ENCODE measurements at places on chromosomes 7 and 10. TPM values are rescaled to one million over a fixed set of nuclear protein-coding genes. Genes with fewer than 3 reads are reported as not detected.
A peak's percentile ranks its signal among the peaks of the same experiment; 100 is the strongest.

LRRN3 gene
- 108 TPM for total RNA-seq

GRCh38 chr7:2399848-2400587 lies 3.4 kb upstream of the CHST12 start:
- peak; percentile 62 for DNase-seq

- DNase-seq, result no peak
Observed at GRCh38 chr7:47442605-47442865, 139.4 kb downstream of the TNS3 start.

DNA sequence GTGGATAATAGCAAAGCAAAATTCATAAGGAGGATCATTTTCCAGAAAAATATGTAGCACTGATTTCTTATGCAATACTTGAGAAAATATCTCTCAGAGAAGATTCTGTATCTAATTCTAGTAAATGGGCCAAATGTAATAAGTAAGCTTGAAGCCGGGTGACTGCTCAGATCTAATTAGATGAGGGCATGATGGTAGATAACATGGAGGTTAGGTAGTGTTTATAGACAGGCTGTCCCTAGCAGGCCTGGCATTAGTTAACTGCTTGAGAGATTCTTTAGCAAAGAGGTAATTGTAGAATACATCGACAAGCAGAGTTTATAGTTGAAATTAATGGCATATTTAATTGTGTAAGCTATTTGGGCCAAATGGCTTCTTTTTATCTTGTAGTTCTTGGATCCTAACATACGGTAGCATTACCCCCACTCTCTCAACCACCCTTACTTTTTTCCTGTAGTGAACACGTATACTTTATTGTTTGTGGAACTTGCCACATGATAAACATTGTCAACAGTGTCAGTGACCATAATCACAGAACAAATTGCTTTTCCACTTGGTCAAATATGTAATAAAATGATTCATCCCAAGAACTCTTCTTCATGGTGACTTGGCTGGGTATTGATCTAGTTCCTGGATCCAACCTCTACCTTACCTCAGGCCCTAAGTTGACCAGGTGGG lies 343.1 kb downstream of the BBS9 start:
- DNase-seq, result no peak

- DNase-seq, result no peak
Observed at GRCh38 chr10:89609833-89610346, 35.2 kb downstream of the PANK1 start.

- DNase-seq, result no peak
Observed at GRCh38 chr10:47424231-47424630, 40.1 kb upstream of the ZNF488 start.

GRCh38 chr10:25436431-25436830 lies 261.6 kb downstream of the GPR158 start:
- no peak for DNase-seq

- no peak for DNase-seq
Observed at GRCh38 chr7:140209866-140210609, 33.3 kb upstream of the KDM7A start.

DNA sequence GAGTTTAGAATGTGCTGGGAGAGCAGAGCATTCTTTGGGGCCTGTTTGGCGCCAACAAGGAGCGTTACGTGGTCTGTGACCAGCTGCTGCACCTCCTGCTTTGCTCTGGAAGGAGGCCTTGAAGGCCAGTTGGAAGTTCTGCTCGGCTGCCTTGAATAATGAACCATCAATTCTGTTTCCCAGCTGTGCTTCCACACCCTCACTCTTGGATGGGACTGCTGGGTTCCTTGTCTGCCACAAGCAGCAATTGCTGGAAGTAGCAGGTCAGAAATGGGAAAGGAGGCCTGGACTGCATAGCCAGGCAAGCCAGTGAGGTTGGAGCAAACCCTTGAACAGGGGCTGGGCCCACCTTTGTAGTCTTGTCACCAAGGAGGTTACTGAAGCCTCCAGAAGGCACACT lies 86.6 kb upstream of the INSYN2A start:
- DNase-seq, result no peak

DNA sequence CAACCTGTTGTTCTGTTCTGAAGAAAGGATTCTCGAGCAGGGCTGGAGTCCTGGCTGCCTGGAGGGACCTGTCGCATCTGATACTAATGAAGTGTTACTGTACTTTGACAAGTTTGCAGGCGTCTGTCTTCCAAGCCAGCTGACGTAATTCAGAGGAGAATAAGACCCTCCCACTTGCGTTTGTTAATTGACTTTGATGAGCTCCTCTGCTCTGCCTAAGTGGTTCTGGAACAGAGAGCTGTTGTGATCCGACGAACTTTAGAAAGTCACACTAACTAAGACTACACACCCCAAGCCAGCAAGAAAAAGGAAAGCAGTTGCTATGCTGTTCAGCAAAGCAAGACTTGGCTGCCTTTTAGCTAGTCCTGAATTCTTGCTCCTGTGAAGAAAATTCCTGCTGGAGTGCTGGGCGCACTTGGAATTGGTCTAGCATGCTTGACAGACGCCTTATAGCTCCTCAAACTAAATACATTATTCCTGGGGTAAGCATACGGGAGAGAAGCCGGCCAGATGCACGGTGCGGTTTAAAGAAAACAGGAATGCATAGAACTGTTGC lies 200.3 kb downstream of the CACNB2 start:
- DNase-seq, result no peak

Data from cerebellum (tissue), 4 donors.